ENCODE measurements at places on chromosomes 13 and 19.

DNA sequence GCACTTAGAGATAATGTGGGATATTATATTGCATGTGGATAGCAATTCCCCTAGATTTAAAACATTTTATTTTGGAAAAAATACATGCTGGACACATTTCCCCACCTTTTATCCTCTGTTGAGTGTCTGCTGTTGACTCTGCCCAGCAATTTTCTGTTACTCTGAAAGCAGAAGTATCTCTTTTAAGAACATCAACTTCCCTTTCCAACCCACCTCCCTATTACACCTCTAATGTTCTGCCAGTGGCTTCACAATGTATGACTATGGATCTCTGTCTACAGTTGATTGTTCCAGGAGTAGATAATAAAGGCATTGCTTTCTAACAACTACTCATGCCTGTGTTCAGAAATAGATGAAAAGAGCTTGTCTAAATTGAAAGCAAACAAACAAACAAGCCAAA, 754.8 kb upstream of the SLITRK6 start:
- DNase-seq: no peak

DNA sequence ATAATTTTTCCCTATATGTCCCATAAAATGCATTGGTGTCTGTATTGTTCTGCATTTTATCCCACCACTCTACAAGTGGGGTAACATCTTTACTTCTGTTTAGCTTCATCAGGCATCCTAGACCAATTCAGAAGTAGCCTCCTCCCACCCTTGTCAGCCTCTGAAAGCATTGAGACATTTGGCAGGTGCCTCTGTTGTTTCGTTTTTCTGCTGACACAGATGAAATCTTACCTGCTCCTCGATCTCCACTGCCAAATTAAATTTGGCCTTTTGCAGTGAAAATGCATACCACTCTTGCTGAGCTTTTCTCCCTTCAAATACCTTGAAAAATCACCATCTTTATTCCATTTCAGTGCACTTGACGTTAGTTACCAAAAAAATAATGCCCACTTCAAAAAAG, 83.5 kb upstream of the STARD13 start:
- no peak for DNase-seq

DNA sequence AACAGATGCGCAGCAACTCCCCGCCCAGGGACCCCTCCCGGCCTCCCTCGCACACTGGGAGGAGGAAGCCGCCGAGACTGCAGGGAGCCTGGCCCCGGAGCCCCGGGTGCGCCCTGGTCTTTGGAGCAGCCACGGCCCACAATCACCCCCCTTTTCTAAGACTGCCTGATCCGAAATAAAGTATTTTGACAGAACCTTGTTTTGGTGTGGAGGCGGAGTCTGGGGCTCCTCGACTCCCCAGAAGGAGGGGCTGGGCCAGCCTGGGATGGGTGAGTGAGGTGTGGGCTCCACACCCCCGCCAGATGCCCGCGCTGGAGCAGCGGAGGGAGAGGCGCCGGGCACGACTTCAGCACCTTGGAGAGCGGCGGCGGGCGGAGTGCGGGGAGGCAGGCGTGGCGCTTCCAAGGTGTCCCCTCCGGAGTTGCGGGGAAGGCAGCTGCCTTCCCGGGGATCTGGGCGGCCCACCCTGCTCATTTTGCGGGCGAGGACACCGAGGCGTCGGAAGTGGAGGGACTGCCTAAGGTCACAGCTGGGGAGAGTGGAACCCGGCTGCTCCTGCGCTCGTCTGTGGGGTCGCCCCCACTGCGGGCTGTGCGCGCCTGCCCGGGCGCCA, 9.4 kb downstream of the SIRT6 start:
- DNase-seq: peak; percentile 87

- DNase-seq: no peak
These were observed 5.6 kb downstream of the TCF3 start for GRCh38 chr19:1646659-1647453.

DNA sequence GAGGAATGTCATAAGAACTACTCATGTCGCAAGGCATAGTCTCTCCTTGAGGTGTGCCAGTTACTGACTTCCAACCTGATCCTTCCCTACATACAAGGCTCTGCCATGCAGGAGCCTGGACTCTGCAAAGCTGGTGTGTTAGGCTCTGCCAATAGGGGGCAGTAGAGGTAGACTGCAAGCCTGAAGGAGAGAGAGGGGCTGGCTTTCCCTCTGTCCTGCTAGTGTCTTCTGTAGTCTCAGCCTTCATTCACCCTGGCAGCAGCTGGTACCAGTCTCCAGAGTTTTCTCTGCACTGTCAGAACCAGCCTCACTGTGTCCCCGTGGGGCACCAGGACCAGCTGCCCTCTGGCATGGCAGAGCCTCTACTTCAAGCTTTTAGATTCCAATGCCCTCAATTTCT, 14.5 kb downstream of the SHISA2 start:
- peak; percentile 43 for DNase-seq

DNA sequence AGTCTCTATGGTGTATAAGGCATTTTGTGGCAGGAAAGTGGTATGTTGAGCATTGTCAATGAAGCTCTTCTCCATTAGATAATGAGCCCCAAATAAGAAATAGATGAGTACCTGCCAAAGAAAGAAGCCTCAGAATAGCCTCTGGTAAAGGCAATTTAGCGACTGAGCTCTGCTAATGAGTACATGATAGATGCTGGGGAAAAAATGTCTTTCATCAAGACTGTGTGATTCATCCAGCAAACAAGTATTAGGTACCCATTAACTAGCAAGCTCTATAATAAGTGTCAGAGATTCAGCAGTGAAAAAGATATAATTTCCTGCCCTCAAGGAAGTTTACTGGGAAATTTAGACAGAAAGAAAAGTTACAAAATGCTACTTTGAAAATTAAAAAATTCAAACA, 294.6 kb downstream of the ITGBL1 start:
- no peak for DNase-seq

DNA sequence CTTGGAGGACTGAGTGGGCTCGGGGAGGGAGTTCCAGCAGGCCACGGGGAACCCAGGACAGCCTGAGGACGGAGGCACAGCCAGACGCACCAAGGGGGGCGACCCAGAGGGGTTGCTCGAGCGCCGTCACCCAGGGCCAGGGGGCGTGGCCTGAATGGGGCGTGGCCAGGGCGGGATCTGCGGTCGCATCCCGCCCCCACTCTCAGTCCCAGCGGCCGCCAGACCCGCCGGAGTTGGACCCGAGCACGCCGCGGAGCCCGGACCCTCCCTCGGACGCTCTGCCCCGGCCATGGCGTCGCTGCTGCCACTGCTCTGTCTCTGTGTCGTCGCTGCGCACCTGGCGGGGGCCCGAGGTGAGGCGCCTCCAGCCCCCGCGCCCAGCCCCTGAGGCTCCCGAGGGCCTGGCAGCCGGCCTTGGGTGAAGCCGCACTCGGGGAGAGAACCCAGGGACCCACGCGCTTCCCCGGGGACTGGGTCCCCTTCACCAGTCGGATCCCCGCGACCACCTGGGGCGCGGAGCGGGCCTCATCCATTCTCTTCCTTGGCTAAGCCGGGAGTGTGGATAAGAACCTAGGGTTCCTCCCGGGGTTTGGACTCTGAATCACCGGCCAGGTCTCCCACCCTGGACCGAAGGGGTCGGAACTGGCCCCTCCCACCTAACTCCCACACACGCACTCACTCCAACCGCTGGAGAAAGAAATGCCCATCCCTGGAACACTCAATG, at the start of gene CILP2:
TSS of gene CILP2 (plus strand) at position 205 of the 724 bp plus-strand sequence. CDS start at position 290, 85 bp downstream.
- peak; percentile 75 for DNase-seq

DNA sequence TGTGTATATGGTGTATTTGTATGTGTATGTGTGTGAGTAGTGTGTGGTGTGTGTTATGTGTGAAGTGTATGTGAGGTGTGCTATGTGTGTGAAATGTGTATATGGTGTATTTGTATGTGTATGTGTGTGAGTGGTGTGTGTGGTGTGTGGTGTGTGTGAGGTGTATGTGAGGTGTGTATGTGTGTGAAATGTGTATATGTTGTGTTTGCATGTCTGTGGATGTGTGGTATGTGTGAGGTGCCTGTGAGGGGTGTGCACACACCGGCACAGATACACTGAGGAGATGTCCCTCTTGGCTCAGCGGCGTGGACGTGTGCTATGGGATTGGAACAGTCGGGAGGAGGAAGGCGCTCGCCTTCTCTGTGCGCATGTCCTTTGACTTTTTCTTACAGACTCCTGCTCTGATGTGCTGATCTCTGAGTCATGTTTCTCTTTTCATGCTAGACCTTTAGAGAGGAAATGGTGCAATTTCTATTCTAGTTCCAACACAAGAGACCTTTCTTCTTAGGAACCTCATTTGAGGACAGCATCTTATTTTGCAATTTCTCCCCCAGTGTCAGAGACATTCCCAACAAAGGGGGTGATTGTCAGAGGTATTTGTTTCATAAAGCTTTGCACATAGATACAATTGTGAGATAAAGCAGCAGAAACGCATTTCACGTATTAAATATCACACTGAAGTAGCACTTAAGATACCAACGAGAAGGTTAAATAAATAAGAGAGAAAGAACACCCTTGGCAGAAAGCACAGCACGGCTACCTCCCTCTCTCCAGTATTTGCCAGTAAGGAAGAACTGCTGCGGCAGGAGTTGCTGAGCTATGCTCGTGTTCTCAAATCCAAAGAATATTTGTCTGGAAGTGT, 11.3 kb upstream of the TNFRSF19 start:
- no peak for DNase-seq

GRCh38 chr13:99013951-99014350, 36.1 kb upstream of the DOCK9 start:
- DNase-seq: no peak

DNA sequence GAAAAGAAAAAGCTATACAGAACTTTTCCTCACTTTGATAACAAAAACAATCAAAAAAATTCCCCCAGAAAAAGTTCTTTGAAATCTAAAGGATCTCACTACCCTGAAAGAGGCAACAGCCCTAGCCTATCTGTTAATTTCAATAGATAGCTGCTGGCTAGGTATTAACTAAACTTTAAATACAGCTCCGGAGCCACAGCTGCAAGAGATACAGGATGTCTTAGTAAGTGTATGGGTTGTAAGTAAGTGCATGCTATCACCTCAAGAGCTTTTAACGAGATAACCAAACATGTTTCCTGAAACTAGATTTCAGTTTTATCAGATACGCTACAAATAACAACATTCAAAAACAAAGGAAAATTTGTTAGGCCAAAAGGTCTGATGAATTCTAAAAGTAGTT, 148.4 kb downstream of the KLF12 start:
- no peak for DNase-seq

DNA sequence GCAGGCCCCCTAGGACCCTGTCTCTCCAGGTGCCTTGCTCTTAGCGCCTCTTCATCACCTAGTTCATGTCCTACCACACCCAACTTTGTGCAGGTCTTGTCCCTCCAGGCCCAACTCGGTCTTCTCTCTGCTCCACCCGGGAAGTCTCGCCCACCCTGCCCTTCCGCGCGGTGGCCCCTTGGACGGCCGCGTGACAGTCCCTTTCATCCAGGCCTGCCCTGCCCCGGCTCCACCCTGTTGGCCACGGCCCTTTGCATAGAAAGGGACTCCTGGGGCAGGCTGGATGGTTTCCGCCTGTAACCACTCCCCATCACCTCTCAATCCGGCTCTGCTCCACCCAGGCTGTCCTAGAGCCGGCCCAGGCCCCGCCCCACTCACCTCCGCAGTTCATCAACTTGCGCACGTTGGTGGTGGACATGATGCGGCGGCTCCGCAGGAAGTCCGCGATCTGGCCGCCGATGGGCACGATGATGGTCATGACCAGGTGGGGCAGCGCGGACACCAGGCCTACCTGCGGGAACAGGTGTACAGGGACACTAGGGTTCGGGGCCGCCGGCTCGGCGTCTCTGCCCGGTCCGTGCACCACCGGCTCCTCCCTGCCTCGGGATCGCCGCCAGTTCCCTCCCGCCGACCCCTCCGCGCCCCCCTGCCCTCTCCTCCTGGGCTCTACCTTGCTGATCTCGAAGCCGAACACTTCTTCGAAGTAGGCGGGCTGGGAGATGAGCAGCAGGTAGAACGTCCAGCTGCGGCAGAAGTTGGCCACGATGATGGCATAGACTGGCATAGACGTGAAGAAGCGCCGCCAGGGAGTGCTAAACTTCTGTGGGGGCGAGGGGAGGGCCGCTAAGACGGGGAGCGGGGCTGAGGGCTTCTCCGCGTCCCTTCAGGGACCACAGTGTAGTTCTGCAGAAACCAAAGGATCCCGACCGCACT, 7.2 kb downstream of the GFY start:
- no peak for DNase-seq

- no peak for DNase-seq
These were observed 1407.7 kb downstream of the EFNB2 start for GRCh38 chr13:105127732-105128131.

GRCh38 chr19:45137179-45137761, 23.5 kb downstream of the NKPD1 start:
- DNase-seq: no peak

- DNase-seq: peak; percentile 68
These were observed 4.3 kb upstream of the RLN3 start for GRCh38 chr19:14023404-14024235.

DNA sequence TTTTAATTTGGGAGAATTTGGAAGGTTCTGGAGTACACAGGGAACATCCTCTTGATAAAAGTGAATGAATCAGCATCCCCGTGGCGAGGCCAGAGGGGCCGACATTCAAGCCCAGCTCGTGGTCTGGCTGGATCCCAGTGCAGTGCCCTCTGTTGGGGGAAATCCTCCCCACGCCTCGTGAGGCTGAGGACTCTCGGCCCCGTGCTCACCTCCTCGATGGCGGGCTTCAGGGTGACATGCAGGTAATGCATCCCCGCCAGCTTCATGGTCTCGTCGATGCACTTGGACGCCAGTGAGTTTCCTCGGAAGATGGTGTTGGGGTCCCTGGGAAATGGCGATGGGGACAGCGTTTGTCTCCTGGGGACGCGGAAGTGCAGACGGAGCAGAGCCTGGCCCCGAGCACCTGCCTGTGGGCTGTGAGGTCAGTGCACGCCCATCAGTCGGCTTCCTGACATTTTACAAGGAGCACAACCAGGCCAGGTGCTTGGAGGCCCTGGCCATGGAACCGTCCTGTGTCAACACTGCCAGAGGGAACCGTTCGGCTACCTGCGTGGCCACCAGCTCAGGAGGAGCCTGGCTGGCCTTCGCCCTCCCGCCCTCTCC, 43.3 kb upstream of the C13orf46 start:
- no peak for DNase-seq

GRCh38 chr13:51802631-51803418, 1.1 kb downstream of the DHRS12 start:
- DNase-seq: no peak

All from Caco-2 (cell line).